ENCODE measurements at places on chromosomes 13 and 19.

- no peak for DNase-seq
These were observed 99.7 kb upstream of the MIR17HG start for GRCh38 chr13:91247768-91248167.

DNA sequence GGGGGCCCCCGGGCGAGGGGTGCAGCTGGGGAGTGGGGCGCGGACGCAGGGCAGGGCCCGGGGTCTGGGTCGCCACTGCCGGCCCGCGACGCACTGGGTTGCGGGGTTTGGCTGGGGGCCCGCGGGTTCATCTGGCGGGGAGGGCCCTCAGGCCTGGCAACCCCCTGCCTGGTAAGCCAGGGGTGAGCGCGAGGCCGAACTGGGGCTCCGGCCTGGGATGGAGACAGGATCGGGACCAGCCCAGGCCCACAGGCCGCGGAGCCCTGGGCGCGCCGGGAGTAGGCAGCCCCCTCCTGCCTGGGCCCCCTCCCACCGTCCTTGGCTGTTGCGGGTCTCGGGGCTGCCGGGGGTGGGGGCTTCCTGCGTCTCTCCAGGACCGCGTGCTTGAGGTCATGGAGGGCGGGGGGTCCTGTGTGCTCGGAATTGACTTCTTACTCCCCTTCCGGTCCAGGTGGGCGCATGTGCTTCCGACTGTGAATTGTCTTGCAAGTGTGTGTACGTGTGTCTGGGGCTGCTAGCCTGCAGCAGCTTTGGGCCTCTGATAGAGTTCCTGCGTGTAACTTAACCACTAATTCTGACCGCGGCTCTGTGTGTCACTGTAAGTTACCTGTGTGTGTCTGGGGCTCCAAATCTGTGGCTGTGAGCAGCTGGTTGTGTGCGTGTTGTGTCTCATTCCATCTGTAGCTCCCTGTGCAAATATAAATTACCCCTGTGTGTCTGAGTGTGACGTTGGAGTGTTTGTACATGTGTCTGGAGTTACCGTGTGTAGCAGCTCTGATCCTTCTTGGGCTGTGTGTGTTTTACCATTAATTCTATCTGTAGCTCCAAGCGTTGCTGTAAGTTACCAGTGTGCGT is 751 bp downstream of the GRAMD1A start:
- DNase-seq: no peak

GRCh38 chr19:33665776-33666595 is 44.2 kb downstream of the CHST8 start:
- no peak for DNase-seq

GRCh38 chr13:56400774-56401173 is 739.9 kb upstream of the PRR20A start:
- DNase-seq: no peak

DNA sequence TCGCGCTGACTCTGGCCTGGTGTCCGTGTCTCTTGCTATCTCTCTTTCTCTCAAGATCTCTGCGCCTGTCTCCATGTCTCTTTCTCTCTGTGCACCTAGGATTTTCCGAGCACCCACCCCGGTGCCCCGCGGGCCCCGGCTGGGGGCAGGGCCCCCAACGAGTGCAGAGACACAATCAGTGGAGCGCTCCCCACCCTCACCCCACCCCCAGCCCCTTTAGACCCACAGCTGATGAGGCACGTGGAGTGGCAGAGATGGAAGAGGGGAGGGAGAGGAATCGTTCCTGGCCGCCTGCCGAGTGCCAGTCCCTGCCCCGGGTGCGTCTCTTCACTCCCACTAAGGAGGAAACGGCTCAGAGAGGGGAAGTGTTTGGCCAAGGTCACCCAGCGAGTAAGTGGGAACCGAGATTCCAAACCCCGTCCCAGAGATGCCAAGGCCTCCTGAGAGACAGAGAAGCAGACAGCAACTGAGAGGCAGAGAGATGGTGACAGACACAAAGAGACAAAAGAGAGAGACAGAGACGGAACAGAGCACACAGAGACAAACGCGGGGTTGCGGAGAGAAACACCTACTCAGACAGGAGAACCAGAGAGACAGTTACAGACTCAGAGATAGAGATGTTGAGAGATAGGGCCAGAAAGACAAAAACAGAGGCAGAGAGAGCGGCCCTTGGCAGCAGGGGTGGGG is 626 bp upstream of the BCL3 start:
- peak; percentile 66 for DNase-seq

- no peak for DNase-seq
These were observed 11.7 kb upstream of the IRGC start for GRCh38 chr19:43704002-43704705.

- no peak for DNase-seq
These were observed 70.5 kb downstream of the GADD45B start for GRCh38 chr19:2546128-2547032.

DNA sequence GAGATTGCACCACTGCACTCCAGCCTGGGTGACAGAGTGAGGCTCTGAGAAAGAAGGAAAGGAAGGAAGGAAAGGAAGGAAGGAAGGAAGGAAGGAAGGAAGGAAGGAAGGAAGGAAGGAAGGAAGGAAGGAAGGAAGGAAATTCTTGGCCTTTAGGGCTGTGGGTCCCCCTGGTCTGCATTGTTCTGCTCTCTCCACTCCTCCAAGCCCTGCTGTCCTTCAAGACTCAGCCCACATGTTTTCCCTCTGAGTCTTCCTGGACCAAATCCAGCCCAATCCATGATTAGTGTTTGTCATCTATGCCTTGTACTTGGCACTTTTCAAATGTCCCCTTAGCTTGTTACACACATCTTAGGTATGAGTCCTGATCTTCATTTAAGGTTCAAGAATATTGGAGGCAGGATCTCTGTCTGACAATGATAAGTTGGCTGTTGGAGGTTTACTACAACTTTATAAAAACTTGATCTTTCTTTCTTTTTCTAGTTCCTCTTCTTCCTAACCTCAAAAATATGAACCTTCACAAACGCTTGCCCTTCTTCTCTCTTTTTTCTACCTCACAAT is 48.8 kb upstream of the INTS6 start:
- DNase-seq: no peak

Measured in Panc1 (cell line).